ENCODE measurements at places on chromosomes 5 and 9.

GRCh38 chr9:97484134-97484533 is 17.3 kb upstream of the TMOD1 start:
- DNase-seq: no peak

- DNase-seq: no peak
Observed at GRCh38 chr9:123174079-123174478, 94.3 kb downstream of the STRBP start.

GRCh38 chr9:91034521-91034920 is 232.9 kb downstream of the SYK start:
- no peak for DNase-seq

- peak; percentile 73 for DNase-seq
Observed at GRCh38 chr9:132901858-132902831, 23.4 kb downstream of the SPACA9 start.

DNA sequence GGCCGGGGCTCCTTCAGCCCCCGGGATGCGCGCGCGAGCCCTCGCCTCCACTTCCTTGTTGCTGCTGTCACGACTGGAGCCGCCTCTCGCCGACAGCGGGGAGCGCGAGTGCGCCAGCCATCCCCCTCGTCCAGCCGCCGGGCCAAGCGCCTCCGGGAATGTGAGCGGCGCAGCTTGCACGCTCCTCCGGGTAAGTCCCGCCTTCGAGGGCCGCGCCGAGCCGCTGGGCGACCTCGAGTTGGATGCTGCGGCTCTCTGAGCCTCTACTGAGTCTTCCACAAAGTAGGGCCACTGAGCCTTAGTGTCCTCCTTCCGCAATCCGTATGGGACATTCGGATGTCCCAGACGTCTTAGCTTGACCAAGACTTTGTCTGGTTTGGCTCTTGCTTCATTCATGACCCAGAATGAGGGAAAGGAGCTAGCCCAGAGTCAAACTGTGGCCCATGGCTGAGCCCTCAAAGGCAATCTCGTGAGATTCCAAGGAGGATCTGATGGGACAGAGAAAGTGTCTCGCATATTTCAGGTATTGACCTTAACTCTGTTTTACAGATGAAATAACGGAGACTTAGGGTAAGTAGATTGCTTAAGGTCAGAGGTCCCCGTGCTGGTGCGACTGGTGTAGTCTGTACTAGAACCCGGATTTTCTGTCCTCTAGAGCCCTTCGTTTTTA is 586 bp downstream of the HMGXB3 start:
- peak; percentile 28 for DNase-seq

- DNase-seq: no peak
Observed at GRCh38 chr5:124705577-124705976, 40.9 kb downstream of the ZNF608 start.

DNA sequence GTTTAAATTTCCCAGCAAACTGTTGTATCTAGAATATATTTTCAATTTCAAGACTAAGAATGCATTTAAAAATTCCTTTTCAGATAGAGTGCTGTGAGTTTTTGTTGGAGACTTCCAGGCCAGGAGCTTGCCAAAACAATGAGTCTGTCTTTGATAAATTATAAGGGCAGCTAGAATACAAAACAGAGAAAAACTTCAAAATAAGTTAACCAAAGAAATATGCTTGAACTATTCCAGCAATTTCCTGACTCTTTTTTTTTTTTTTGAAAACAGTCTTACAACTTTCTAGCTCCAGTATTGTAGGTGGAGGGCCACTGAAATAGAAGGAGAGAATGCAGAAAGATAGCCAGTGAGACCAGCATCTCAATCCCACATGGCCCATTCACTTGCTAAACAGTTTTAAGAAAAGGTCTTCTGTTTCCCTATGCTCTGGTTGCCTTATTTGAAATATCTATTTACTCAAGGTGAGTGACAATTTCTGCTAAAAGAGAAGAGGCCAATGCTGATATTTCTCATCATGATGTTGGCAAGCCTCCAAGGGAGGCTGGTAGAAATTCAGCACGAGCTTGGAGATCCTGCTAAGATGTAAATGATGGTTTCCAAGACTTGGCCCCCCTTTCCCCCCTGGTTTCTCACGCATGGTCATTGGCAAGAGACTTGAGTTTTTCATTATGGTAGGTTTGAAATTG is 103.2 kb downstream of the USP20 start:
- peak; percentile 91 for DNase-seq

DNA sequence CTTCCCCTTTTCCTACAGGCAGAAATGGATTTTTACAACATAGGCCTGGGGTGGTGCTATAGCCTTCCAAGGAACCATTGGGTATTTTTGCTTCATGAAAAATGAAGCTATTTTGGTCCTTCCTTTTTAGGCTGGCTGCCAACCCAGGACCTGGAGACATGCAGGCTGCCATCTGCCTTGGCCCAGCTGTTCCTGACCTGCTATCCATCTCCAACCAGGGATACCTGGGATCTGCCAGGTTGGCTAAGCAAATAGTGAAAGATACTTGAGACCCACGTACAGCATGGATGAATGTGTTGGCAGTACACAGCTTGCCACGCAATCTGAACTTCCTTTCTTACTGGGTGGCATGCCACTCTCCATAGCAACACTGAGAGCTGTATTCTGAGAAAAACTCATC is 31.1 kb downstream of the MRPS27 start:
- DNase-seq: no peak

DNA sequence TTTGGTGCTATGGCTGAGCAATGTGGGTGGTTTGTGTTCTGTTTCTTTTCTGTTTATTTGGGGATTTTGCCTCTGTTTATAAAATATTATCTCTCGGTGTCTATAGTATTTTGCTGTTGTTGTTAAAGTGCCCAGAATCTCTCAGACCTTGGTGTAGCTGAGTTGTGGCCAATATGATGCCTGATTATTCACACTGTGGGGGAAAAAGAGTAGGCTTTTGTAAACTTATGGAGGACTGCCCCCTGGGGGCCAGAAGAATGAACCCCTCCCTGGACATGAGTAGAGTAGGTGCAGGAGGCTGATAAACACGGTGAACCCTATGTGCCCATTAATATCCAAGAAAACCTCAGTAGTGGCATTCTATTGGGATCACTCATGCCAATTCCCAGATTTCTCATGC is 49.0 kb upstream of the DPYSL3 start:
- DNase-seq: peak; percentile 77

- DNase-seq: no peak
Observed at GRCh38 chr5:57219386-57219785, 45.5 kb downstream of the GPBP1 start.

GRCh38 chr9:109542922-109543321 is 44.8 kb upstream of the PTPN3 start:
- no peak for DNase-seq

DNA sequence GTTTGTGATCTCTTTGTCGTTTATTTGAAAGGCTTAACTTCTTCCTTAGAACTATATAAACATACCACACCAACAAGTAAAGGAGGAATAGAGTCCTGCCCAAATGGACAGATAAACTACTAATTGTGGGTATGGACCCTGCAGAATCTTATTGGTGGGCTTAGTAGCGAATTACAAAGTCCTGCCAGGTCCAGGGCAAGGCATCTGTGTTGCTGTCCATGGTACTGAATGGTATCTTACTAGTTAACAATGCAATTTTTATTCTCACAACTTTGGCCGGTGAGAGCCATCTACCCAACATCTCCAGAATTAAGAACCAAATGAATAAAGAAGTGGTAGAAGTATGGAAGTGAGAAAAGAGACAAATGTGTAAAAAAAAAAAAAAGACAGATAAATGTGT is 1782.4 kb upstream of the WWC1 start:
- peak; percentile 1 for DNase-seq

- no peak for DNase-seq
Observed at GRCh38 chr5:143699121-143699520, 112.8 kb upstream of the HMHB1 start.

- peak; percentile 25 for DNase-seq
Observed at GRCh38 chr9:71741926-71742648, 26.2 kb downstream of the CEMIP2 start.

DNA sequence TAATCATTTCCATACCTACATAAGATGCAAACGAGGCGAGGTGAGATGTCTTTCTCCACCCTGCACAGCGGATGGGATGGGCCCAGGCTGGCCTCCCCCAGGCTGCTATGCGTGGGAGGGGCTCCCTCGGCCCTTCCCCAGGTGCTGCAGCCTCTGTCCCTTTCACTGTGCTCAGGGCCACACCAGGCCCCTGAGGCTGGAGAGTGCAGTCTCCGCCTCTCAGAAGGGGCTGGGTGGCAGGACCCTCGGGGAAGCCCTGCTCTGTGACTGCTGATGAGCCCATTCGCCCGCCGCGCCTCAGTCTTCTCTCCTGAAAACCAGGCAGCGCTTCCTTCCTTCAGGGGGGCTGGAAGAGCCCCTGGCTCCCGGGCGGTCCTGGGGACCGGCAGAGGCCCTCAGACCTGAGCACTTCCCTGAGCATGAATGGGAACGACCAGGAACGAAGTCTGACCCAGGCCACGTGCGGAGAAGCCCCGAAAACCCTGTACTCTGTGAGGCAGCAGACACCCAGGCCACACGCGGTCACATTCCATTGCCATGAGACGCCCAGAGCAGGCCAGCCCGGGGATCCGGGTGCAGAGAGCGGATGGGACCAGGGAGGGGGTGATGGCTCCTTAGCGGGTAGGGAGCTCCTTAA is 21.9 kb upstream of the NOTCH1 start:
- DNase-seq: peak; percentile 94

GRCh38 chr9:69535286-69535832 is 136.8 kb downstream of the APBA1 start:
- no peak for DNase-seq

- peak; percentile 46 for DNase-seq
Observed at GRCh38 chr5:81782811-81783210, 31.9 kb upstream of the SSBP2 start.

GRCh38 chr9:106532306-106533015 is 330.5 kb upstream of the ZNF462 start:
- no peak for DNase-seq

GRCh38 chr5:40406741-40407211 is 272.9 kb upstream of the PTGER4 start:
- DNase-seq: no peak

- no peak for DNase-seq
Observed at GRCh38 chr9:123034881-123035510, 1.5 kb downstream of the GPR21 start.

- DNase-seq: no peak
Observed at GRCh38 chr5:113451797-113452196, 17.0 kb upstream of the TSSK1B start.

DNA sequence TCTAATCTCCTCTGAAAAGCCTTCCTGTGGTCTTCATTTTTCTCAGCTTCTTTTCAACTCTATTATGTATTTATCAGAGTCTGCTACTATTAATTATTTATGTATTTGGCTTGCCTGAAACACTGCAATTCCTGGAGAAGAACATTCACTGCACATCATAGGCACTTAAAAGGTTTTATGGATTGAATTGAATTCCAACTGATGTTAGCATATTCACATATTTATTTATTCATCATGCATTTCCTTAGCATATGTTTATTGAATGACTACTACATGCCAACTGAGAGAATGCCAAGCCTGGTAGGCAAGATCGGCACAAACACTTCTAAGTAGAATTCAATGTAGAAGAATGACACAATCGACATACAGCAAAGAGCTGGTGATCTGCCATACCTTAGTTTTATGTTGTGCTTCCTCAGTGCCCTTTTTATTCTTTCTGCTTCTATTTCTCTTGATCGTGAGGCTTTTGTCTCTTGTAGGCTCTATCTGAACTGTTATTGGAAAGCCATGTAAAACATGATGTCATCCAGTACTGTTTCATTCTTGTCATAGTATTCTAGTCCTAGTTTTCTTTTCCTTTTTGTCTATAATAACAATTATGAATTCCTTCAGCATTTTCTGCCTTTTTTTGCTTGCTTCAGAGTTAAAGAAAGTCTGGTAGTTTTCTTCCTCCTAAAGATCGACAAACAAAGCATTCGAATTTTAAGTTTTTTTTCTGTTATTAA is 454.2 kb downstream of the TLE4 start:
- no peak for DNase-seq

- no peak for DNase-seq
Observed at GRCh38 chr9:102768002-102768401, 227.1 kb upstream of the CYLC2 start.

DNA sequence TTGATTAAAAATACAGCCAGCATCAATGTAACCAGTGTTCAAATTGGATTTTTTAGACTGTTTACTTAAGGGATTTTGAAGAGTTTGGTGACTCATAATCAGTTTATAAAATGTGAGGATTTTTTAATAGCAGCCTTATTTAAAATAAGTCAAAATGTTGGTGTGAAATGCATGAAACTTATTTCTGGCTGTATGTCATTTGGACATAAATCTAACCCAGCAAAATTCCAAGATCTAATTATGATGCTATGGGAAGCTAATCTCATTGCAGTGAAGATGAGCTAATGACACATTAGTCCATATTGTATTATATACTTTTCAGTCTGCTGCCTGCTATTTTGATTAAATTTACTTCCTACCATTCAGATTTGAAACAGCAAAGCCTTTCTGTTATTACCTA is 140.3 kb downstream of the AOPEP start:
- DNase-seq: no peak

GRCh38 chr5:32475334-32476097 is 31.0 kb upstream of the ZFR start:
- no peak for DNase-seq

DNA sequence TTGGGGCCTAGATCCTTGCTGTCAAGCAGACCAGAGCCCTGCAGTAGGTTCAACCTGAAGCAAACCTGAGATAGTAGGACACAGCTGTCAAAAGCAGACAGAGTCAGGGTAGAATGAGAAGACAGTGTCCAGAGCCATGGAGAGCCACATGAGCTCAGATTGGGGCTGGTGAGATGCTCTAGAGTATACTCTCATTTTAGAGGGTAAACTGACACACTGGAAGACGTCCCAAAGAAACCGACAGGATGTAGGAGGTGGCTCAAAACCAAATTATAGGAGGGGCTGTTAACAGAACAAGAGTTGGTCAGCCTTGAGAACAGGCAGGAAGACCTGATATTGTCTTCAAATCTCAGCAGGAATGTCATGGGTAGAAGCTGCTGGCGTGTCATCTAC is 11.5 kb downstream of the CCDC69 start:
- no peak for DNase-seq

DNA sequence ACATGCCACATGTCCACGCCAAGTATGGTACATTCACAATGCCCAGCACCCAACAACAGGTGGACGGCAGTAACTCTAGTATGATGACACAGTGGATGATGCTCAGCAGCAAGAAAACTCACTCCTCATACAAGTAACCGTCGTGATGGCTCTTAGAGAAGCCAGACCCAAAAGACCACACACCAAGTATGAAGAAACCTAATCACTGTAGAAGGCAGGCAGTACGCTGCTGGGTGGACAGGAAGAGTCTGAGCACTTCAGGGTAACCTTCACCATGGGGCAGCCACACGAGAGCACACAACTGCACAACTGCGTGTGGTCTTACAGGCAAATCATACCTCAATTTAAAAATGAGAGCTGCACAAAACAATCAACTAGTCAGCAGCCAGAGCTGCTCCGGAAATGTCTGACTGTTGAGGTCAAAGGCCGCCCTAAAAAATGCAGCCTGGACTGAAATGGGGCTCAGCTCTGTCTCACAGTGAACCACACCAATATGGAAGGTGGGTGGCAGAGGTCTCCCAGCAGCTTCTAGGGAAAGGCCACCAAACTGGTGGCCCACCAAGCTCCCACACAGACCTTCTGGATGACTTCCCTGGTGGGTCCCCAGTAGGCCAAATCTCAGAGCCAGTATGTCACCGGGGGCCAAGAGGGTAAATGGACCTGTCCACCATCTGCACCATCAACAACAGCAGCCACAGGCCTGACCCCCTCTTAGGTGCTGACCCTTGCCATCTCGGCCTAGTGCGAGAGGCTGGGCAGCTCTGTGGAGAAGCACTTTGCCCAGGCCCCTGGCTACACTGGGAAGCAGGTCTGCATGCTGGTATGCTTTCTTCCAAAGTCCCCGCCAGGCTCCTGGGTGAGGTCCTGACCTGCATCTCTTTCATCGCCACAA is 17.8 kb downstream of the BICD2 start:
- peak; percentile 40 for DNase-seq

GRCh38 chr5:25027061-25027460 is 382.3 kb upstream of the CDH10 start:
- DNase-seq: no peak

Measured in fibroblast of skin of abdomen (primary cell).